ENCODE measurements at places on chromosomes 11 and 22.

- DNase-seq, result no peak
These were observed 78.2 kb downstream of the TMPRSS5 start for GRCh38 chr11:113627946-113628345.

DNA sequence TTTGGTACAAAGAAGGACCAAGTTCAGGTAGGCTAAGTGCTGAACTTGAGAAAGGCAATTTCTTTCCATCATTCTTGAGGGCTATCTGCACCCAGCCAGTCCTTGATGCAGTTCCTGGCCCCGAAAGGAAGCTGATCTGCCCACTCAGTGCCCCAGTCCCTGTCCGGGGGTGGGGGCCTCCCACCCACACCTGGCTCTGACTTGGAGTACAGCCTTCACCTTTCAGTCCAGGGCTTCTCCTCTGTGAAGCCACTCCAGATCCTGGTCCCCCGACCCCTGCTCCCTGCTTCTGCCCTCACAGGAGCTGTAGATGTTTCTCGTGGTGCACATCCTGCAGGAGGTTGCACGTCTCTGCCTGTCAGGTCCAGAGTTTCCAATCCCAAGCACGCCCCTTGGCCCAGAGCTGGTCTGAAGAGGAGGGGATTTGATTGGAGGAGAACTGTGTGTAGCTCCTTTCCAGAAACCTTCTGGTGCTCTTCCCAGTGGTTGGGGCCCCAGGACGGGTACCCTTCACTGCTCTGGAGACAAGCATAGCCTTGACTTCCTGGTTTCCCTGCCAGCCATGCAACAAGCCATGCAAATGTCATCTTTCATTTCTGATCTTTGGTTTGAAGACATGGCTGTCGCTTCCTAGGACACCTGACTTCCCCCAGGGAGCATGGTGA, 75.3 kb downstream of the BCR start:
- no peak for DNase-seq

- DNase-seq, result no peak
These were observed 21.5 kb downstream of the LRP4 start for GRCh38 chr11:46896719-46897406.

GRCh38 chr11:111445586-111445985, 66.5 kb upstream of the POU2AF1 start:
- no peak for DNase-seq

DNA sequence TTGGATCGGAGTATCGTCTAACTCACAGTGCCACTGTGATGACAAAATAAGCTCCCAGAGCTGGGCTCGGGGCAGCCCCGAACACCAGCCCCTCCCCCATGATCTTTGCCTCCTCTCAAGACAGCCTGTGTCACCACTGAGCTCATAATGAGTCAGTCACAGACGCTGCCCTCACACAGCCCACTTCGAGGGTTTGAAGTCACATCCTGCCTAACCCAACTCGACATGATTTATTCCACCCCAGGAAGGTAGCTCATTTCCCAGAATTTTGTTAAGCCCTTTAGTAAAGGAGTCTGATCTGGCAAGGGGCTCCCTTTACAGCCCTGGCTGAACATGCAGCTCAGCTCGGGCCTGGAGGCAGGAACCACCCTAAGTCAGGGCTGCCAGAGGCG, 22.8 kb downstream of the MYH9 start:
- peak; percentile 76 for DNase-seq

- no peak for DNase-seq
These were observed 1.5 kb upstream of the ATP5MGL start for GRCh38 chr22:42641801-42642413.

- DNase-seq, result no peak
These were observed 70.8 kb downstream of the KCNQ1 start for GRCh38 chr11:2515401-2516275.

DNA sequence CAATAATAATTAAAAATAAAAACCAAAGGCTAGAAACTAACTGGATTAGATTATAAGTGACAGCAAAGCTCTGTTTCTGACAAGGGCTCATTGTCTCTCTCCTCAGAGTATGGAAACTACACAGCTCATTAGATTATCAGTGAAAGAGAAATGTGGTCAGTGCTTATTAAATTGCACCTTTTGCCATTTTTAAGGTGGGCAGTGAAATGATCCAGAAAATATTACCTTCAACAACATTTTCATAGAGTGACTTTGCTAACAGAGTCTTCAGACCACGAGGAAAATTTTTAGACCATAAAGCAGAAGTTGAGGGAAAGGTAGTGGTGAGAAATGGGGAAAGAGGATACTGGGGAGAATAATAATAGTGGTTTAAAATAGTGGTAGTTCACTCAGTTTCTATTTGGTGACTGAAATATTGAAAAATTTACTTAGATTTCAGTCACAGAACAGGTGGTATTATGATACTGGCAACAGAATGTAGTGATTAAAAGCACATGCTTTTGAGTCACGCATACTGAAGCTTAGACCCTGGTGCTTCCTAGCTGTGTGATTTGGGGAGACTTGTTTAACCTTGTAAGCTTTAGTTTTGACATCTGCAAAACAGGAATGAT, 684.0 kb upstream of the CCDC90B start:
- DNase-seq, result no peak

GRCh38 chr11:59943997-59944714, 5.9 kb downstream of the OOSP1 start:
- no peak for DNase-seq

GRCh38 chr11:116509551-116509950, 263.2 kb downstream of the BUD13 start:
- DNase-seq, result no peak

GRCh38 chr11:43580735-43581369, 99.7 kb upstream of the HSD17B12 start:
- DNase-seq, result no peak

DNA sequence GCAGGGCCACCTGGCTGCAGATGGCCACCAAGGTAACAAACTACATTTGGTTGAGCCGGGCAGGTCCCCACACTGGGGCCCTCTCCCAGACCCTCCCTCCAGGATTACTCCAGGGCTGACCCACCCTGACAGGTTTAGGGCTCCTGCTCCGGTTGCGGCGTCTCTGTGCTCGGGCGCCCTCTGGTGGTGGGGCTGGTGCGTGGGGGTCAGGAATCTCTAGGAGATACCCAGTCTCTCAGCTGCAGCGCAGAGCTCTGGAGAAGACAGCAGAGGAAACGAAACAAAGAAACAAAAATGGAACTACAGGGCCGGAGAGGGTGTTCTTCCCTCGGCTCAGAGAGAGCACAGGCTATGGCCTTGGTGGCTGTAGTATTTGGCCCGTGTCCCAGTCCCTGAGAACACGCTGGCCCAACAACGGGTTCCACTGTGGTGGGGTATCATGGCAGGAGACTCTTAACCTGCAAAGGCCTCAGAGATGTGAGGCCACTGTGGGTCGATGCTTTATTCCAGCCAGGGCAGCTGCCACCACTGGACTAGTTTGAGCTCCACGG, 2.4 kb downstream of the C11orf96 start:
- DNase-seq, result peak; percentile 42

- no peak for DNase-seq
These were observed 16.6 kb upstream of the GNB1L start for GRCh38 chr22:19871023-19871844.

DNA sequence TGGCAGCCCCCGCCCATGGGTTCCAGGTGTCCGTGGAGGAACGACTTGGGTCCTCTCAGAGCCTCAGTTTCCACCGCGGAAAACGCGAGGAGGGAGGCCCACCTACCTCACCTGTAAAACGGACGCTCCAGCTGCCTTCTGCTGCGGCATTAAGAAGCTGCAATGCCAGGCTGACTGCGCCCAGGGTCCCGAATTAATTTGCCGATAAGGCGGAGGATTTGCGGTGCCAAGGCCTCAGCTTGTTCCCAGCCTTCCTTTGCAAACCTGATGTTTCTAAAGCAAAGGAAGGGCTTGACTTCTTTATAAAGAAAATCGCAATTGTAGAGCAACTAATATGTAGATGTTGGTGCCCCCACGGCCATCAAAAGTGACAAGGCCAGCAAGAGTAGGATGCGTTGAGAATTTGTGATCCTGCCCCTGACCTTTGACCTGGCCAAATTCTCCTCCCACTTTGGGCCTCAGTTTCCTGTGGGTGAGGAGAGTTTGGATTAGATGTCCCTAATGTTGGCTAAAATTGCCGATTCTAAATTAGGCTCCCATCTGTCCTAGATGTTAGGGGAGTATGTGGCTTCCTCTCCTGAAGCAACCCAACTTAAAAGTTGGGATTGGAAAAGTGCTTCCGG, 849 bp upstream of the TCF20 start:
- no peak for DNase-seq

GRCh38 chr11:9575260-9576240, 2.1 kb downstream of the WEE1 start:
- no peak for DNase-seq

DNA sequence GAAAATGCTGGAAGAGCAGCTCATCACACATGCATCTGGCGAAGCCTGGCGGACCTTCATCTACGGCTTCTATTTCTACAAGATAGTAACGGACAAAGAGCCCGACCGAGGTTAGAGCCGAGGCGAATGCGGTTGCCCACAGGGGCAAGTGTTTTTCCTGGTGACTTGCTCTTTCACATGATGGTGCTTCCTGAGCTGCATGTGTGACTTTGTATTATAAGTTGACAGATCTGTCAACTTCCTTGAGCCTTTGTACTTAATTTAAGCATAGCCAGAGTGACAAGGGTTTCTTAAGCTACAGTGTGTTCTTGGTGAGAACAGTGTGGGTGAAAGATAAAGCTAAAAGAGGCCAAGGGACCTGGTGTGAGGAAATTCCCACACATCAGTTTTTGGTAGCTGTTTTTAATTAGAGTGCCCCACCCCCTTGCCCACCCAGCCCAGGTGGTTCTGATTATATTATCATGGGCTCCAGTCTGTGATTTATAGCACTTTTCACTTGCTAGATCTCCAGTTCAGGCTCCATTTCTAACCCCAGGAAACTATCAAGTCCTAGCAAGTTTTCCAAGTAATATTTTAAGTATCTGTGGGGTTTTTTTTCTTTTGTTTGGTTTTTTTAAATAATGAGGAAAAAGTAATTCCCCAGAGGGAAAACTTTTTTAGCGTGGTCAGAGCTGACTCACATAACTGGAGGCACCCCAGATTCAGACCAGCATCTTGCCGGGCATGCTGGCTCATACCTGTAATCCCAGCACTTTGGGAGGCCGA, 68.0 kb upstream of the YWHAH start:
- no peak for DNase-seq

- peak; percentile 79 for DNase-seq
These were observed 13.0 kb upstream of the CYB5R3 start for GRCh38 chr22:42661985-42662831.

GRCh38 chr11:128291835-128292234, 295.5 kb downstream of the ETS1 start:
- DNase-seq, result no peak

DNA sequence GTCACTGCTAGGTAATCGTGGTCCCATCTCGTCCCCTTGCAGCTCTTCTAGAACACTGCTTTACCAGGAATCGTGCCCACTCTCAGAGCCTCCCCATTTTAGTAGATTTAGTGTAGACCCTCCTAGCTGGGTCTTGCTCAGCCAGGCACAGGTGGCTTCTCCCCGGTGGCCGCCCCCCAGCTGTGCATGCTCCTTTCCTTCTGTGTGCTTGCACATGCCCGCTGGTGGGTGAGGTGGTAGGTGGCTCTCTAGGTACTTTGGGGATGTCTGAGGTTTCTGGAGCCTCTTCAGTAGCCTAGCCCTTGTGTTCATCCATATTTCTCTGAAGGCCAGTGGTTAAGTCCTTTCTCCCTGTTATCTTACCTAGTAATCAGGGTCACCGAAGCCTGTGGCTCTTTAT, 5.6 kb downstream of the TUB start:
- no peak for DNase-seq

DNA sequence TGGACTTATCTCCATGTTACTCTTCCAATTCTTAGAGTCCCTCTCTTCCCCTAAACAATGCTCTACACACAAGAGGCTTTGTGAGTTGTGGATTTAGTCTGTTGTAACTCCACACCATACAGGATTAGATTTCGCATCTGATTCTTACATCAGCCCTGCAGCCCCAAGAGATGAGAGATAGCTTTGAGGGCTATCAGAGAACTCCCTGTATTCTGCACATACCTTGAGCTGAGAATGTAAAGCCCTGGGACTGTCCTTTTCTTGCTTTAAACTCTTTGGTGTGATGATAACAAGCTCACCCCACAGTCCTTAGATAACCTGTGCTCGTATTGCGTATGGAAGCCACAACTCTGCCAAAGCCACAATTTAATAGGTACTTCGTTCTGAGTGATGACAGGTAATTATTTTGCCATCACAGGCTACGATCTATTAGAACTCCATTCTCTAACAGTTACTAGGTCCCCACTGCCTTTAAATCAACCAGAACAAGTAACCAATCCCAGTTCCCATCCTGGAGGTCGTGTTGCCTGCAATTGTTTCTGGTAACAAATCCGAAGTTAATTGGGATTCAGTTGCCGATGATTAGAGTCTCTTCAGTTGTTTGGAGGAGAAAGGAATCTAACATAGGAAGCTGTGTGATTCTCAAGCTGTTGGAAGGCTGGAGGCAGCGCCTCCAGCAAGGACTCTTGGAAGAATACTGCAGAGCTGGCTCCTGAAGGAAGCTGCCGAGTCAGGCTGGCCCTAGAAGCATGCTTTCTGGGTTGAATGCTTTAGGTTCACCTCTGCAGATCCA, 1.3 kb upstream of the PARVG start:
- DNase-seq, result no peak

- no peak for DNase-seq
These were observed 42.6 kb upstream of the EED start for GRCh38 chr11:86202013-86202336.

- no peak for DNase-seq
These were observed 25.4 kb downstream of the TP53AIP1 start for GRCh38 chr11:128917144-128917724.

DNA sequence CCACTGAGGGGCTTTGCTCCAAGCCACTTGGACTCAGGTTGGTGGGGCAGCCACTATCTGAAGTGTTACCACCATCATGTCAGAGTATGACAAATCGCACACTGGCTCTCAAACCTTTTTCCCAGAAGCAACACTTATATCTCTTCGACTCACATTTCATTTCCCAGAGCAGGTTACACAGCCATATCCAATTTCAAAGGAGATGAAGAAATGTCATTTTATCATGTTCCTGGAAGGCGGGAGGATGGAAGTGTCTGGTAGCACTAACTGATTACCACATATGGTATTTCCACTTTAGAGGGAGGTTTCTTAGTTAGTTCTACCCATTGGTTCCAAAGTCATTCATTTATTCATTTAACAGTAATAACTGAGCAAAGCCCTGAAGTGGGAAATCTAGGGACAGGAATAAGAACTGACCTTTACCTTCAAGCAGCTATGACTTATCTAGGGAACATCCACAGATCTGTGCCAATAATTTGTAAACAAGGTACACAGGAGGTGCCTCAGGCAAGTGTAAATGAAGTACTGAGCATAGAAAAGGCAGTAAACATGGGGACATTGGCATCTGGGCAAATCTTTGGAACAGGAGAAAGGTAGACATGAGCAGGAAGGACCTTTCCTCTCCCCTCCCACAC, 54.9 kb upstream of the LRRC55 start:
- DNase-seq, result no peak

GRCh38 chr22:29780748-29781676, 13.8 kb downstream of the UQCR10 start:
- no peak for DNase-seq

- DNase-seq, result no peak
These were observed 186.1 kb downstream of the TMEM135 start for GRCh38 chr11:87223816-87224215.
